Stimulated activated CD4-positive, alpha-beta T cell treated with anti-CD3 and anti-CD28 coated beads, Interleukin-1b, Interleukin-23, amount 100 ng/mL, for 1 hour (primary cell): ENCODE measurements at places on chromosomes 3 and 15.

GRCh38 chr3:188220988-188221818 is 67.2 kb downstream of the LPP start:
- no peak for DNase-seq

- no peak for DNase-seq
These were observed 60.0 kb downstream of the PIK3CB start for GRCh38 chr3:138774529-138775253.

DNA sequence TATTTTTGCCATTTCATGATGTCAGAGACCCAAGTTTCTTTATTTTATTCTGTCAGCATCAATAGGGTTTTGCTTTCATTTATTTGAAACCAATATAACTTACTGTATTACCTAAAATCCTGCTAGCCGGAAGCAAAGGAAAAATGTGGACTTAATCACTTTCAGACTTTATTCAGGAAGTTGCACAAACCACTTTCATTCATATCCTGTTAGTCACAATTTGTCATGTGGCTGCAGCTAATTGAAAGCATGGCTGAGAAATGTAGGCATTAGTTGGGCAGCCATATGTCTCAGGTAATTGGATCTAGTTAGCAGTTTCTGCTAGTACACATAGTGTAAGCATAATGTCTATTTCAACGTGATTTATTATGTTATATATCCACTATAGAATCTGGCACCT is 462.3 kb upstream of the SGO1 start:
- DNase-seq = no peak

- DNase-seq = no peak
These were observed 489.2 kb upstream of the CNTN4 start for GRCh38 chr3:1609416-1609815.

- no peak for DNase-seq
These were observed 423.4 kb upstream of the UBE2E2 start for GRCh38 chr3:22779737-22780136.

DNA sequence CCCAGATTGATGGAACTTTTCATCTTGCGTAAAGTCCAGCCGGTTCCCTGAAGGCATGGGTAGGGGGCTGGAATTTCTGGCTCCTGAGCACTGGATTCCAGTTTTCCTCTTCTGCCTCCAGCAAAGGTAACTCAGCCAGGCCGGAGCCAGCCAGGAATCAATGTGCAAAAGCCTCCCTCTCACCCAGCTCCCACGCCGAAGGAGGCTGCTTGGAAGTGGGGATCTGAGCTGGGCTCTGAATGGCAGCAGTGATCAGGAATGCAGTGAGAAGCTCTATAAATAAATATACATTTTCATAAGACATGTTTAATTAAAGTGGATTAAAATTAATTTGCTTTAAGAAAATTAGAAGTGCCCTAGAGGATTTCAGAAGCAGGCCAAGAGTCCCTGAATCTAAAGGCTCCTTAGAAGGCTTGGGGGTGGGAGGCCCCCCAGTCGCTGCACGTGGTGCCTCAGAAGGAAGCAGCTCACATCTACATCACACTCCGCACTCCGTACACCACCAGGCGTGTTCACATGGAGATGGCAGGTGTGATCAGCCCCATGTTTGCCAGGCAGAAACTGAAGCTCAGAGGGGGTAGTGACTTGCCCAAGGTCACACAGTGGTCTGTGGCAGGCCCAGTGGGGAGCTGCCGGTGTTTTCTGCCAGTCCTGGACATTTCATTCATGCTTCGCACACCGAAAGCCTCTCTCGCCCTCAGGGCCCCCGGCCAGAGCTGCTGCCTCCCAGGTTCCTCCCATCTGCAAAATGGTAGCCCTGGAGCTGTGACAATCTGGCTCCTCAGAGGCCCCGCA is 148.6 kb upstream of the LINGO1 start:
- DNase-seq = no peak

DNA sequence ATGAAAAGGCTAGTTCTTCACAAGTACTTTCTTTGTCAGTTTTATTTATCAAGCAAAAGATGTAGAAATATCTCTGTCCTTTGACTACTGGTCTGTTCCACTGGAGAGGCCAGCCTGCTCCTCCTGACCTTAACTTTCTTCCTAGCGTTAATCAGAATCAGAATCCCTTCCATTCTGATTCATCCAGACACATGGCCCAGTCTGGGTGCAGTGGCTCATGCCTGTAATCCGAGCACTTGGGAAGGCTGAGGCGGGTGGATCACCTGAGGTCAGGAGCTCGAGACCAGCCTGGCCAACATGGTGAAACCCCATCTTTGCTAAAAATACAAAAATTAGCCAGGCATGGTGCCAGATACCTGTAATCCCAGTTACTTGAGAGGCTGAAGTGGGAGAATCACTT is 32.0 kb upstream of the MANF start:
- no peak for DNase-seq

DNA sequence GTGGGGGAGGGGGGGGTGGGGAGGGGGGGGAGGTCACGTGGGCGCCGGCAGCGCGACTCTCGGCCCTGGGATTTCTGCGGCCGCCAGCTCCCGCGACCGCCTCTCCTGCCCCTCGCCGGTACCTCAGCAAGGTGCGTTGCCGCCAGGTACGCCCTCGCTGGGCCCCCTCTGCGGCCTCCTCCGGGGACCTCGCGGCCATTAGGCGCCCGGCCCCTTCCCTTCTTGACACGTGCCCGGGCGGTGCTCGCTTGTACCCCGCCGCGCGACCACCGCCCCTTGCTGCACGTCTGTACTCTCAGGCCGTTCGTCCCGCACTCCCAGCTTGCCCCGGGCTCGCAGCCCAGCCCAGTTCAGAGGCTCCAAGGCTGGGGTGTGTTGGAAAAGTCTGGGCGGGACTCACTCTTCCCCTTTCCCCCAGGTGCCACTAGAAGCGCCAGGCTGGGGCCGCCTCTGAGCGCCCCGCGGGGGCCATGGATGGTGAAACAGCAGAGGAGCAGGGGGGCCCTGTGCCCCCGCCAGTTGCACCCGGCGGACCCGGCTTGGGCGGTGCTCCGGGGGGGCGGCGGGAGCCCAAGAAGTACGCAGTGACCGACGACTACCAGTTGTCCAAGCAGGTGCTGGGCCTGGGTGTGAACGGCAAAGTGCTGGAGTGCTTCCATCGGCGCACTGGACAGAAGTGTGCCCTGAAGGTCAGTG is at the start of gene MAPKAPK3:
TSS of gene MAPKAPK3 (plus strand) at position 56 of the 696 bp plus-strand sequence. CDS start at position 471, 415 bp downstream.
- no peak for DNase-seq

GRCh38 chr3:75395580-75396315 is 268.4 kb upstream of the FRG2C start:
- DNase-seq = no peak

- DNase-seq = no peak
These were observed 53.0 kb downstream of the DTWD1 start for GRCh38 chr15:49673861-49674260.

DNA sequence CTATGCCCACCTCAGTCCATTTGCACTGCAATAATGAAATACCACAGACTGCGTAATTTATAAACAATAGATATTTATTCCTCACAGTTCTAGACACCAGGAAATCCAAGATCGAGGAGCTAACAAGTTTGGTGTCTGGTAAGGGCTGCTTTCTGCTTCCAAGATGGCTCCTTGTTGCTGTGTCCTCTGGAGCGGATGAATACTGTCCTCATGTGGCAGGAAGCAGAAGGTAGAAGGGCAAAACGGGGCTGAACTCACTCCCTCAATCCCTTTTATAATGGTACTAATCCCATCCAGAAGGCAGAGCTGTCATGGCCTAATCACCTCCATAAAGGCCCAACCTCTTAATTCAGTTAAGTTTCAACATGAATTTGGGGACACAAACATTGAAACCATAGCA is 75.3 kb downstream of the P2RY1 start:
- no peak for DNase-seq

- no peak for DNase-seq
These were observed 118.7 kb downstream of the CACNA1D start for GRCh38 chr3:53613125-53613524.

GRCh38 chr3:135989242-135989641 is 23.7 kb downstream of the PPP2R3A start:
- DNase-seq = no peak

DNA sequence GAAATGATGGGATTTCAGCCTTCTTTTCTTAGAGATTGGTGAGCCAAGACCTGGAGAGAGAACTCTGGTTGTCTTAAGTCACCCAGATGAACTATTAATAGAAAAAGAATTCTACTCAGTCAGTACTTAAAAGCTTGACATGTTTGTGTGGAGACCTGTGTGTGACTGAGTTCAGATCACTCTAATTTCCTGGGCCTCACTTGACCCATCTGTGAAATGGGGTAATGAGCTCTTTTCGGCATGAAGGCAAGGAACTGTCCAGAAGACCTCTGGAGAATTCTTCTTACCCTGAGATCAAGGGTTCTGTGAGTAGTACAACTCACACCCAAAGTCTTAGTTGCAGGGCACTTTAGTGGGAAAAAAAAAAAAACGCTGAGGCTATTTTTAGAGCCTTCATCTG is 92.9 kb downstream of the LPP start:
- no peak for DNase-seq

- DNase-seq = no peak
These were observed 155.5 kb downstream of the FNDC3B start for GRCh38 chr3:172194702-172195406.

GRCh38 chr15:84749111-84749991 is 959 bp downstream of the ZNF592 start:
- DNase-seq = no peak

DNA sequence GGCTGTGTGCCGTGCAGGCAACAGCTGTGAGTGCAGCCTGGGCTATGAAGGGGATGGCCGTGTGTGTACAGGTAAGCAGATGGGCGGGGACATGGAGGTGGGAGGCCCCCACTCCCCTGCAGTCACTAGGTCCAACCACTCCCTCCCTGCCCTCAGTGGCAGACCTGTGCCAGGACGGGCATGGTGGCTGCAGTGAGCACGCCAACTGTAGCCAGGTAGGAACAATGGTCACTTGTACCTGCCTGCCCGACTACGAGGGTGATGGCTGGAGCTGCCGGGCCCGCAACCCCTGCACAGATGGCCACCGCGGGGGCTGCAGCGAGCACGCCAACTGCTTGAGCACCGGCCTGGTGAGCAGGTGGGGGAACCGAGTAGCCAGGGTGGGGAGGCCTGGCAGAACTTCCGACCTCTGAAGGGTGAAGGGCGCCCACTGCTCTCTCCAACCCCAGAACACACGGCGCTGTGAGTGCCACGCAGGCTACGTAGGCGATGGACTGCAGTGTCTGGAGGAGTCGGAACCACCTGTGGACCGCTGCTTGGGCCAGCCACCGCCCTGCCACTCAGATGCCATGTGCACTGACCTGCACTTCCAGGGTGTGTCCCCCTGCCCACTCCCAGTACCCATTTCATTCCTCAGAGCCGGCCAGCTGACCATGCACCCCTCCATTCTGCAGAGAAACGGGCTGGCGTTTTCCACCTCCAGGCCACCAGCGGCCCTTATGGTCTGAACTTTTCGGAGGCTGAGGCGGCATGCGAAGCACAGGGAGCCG is 11.6 kb downstream of the NT5DC2 start:
- DNase-seq = no peak

GRCh38 chr3:125108833-125109535 is 53.2 kb upstream of the HEG1 start:
- DNase-seq = no peak
